ENCODE measurements at places on chromosomes 1 and 21. TPM values are rescaled to one million over a fixed set of nuclear protein-coding genes. Genes with fewer than 3 reads are reported as not detected.
A peak's percentile ranks its signal among the peaks of the same experiment; 100 is the strongest.

TRAF5 gene
- total RNA-seq: 46.7 TPM

FCN3 gene
- not detected for total RNA-seq

MLLT11 gene
- total RNA-seq: 4.5 TPM

POFUT2 gene
- total RNA-seq: 16.5 TPM

OR2L8 gene
- not detected for total RNA-seq

SLC44A5 gene
- 0.14 TPM for total RNA-seq

PALMD gene
- not detected for total RNA-seq

MCOLN2 gene
- 117 TPM for total RNA-seq

- peaks cover 7% of the 10 kb centered on the region for H3K27me3 ChIP-seq
- H3K4me1 ChIP-seq: peaks cover 14% of the 10 kb centered on the region
- DNase-seq: no peak
- no peak overlapping the region for H3K4me3 ChIP-seq
- H3K27ac ChIP-seq: no peak overlapping the region
Observed at GRCh38 chr1:172914501-172915144, 136.1 kb downstream of the TNFSF18 start.

DNA sequence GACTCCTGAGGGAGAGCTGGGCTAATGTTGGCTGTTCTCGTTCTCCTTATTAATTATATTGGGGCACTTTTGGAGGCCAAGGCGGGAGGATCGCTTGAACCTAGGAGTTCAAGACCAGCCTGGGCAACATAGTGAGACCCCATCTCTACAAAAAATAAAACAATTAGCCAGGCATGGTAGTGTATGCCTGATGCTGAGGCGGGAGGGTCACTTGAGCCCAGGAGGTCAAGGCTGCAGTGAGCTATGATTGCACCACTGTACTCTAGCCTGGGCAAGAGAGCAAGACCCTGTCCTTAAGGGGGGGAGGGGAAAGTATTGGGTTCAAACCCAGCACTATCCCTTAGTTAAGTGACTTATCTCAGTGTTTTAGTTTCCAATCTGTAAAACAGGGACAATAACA is 70.0 kb upstream of the NBPF3 start:
- no peak for DNase-seq
- H3K27ac ChIP-seq: no peak overlapping the region
- H3K4me1 ChIP-seq: peaks cover 8% of the 10 kb centered on the region
- H3K36me3 ChIP-seq: no peaks in the 10 kb centered on the region
- H3K27me3 ChIP-seq: no peaks in the 10 kb centered on the region

GRCh38 chr1:83996191-83996590 is 2.7 kb downstream of the TTLL7 start:
- H3K27ac ChIP-seq: no peak overlapping the region
- H3K4me3 ChIP-seq: no peak overlapping the region
- DNase-seq: no peak
- H3K27me3 ChIP-seq: peaks cover 64% of the 10 kb centered on the region
- no peaks in the 10 kb centered on the region for H3K36me3 ChIP-seq

- H3K27ac ChIP-seq: no peak overlapping the region
- H3K4me3 ChIP-seq: no peak overlapping the region
- H3K4me1 ChIP-seq: no peaks in the 10 kb centered on the region
Observed at GRCh38 chr1:228346731-228347130, 59.9 kb downstream of the TRIM11 start.

DNA sequence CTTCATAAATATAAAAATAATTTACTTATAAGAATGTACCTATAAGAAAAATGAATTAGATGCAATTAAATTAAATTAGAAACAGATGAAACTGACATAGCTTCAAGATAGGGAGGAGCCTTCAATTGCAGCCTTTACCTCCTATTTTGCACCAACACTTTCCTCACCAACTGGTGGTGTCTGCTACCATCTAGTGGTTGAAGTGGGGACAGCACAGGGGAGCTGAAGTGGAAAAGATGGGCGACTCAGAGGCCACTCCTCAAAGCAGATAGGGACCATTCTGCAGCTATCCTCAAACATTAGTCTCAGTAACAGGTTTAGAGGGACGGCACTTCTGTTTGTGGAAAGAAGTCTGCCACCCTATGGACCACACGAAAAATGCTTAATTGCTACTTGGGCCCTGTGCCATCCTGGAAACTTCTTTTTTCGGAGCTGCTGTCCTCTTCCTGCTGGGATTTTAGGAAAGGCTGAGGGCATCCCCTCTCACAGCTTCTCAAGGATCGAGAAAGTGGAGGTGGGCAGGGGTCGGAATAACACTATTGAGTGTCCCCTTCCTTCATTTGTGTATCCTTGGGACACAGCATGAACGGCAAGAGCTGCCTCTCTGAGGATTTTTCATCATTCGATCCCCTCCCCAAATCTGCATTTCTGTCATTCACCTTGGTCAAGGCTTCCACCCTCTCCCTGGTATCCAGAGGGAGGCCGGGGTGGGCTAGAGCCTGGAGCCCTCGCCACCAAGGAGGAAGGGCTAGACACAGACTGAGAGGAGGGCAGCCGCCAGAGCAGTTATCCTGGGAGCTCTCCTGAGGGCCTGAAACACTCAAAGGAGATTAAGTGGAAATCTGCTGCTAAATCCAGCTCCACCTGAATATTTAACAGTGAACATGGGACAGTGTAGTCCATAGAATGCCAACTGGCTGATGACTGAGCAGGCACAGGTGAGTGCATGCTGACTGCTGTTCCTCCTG is 9.6 kb downstream of the PROK1 start:
- H3K4me3 ChIP-seq: no peak overlapping the region
- no peak overlapping the region for H3K27ac ChIP-seq
- H3K27me3 ChIP-seq: no peaks in the 10 kb centered on the region
- peak; percentile 73 for DNase-seq

DNA sequence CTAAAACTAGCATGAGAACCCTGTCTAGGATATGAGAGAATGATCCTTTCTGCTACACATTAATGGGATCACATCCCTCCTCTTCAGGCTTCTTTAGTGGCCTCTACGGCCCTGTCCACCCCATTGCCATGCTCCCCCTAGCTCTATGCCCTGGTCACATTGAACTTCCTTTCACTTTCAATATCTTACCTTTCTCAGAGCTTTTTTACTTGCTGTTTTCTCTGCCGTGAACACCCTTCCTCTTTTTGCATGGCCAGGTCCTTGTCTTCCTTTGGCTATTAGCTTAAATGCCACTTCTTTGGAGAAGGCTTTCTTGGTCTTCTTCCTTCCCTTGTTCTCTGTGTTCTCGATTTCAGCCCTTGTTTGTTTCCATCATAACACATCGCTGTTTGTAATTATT is 97.4 kb downstream of the GIPC2 start:
- no peak for DNase-seq
- H3K4me3 ChIP-seq: peak overlapping the region; percentile 73
- H3K27ac ChIP-seq: peak overlapping the region; percentile 34
- H3K4me1 ChIP-seq: peaks cover 7% of the 10 kb centered on the region
- peaks cover 2% of the 10 kb centered on the region for H3K27me3 ChIP-seq
- H3K36me3 ChIP-seq: no peaks in the 10 kb centered on the region

GRCh38 chr21:34946916-34947534 is 102.1 kb downstream of the RUNX1 start:
- H3K4me3 ChIP-seq: peak overlapping the region; percentile 70
- H3K4me1 ChIP-seq: peaks cover 59% of the 10 kb centered on the region
- peak overlapping the region; percentile 82 for H3K27ac ChIP-seq

DNA sequence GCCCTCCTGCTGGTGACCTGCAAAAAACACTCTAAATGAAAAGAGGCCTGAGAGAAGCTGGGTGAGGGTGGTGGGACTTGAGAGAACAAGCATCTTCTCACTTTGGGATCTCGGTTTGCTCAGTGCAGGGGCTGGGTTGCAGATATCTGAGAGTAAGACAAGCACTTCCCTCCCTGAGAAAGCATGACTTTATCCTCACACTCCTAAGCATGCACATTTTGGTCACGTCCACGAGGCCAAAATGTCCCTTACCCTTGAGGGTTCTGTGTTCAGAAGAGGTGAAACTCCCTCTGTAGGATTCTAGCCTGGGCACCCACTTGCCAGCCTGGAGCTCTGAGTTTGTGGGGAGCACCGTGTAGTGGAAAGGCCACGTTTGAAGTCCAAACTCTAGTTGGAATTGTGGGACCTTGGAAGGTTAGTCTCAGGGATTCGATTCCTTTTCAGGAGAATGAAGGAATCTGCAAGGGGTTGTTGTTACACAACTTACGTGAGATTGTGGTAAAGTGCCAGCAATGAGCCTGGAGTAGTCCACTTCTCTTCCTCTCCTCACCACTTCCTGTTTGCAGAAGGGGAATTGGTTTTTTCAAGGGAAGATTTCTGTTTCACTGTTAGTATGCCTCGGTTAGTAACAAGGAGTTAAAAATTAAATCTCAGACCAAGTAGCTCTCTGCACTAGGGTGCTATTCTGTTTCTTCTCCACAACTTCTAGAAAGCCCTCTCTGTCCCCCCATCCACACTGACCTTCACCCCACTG is 3.0 kb downstream of the FCAMR start:
- H3K27me3 ChIP-seq: peaks cover 17% of the 10 kb centered on the region
- no peak for DNase-seq
- peaks cover 20% of the 10 kb centered on the region for H3K4me1 ChIP-seq

GRCh38 chr1:36532810-36533401 is 50.2 kb upstream of the CSF3R start:
- H3K36me3 ChIP-seq: no peaks in the 10 kb centered on the region
- H3K4me3 ChIP-seq: no peak overlapping the region
- H3K4me1 ChIP-seq: no peaks in the 10 kb centered on the region
- H3K27me3 ChIP-seq: peaks cover 21% of the 10 kb centered on the region

DNA sequence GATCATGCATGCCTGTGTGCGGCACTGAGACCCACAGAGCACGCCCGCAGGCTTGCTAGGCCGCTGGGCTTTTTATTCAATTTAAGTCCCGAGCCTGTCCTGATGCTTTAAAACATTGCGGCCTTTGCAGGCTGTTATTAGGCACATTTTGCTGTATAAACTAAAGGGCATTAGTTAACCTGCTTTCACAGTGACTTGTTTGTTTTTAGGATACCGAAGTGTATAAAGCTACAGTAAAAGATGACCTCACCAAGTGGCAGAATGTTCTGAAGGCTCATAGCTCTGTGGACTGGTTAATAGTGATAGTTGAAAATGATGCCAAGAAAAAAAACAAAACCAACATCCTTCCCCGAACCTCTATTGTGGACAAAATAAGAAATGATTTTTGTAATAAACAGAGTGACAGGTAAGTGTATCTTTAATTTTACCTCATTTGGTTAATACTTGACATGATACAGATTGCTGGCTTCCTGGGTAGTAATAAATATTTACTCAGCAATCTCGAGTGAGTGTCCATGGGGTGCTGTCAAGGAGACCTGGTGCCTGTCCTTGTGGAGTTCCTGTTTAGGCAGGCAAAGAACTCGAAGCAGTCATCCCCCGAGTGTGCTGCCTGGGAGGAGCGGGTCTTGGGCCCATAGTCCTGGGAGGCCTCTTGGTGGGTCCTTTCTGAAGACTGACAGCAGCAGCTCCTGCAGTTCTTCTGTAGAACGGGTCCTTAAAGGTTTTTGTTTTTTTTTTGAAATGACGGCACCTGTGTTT is 40.1 kb downstream of the TRAPPC10 start:
- H3K27me3 ChIP-seq: no peaks in the 10 kb centered on the region
- H3K36me3 ChIP-seq: peaks cover 21% of the 10 kb centered on the region
- H3K27ac ChIP-seq: no peak overlapping the region
- no peak overlapping the region for H3K4me3 ChIP-seq
- no peak for DNase-seq
- H3K4me1 ChIP-seq: peaks cover 50% of the 10 kb centered on the region

DNA sequence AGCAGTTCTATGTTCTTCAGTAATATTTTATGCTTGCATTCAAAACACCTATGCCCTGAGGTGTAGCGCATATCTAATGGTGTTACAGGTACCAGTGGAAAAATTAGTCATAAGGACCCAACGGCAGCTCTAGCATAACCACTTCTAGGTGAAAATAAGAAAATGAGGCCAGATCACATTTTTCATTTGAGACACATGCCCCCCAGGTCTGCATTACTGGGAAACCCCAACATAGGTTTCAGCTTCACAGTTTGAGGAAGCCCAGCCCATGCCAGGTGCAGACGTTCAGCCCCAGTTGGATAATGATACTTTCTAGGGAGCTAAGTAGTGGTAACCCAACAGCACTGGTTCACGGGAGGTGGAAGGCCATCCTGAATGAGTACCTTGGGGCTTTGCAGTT is 129.8 kb downstream of the CNIH3 start:
- no peaks in the 10 kb centered on the region for H3K36me3 ChIP-seq
- DNase-seq: no peak
- peaks cover 32% of the 10 kb centered on the region for H3K27me3 ChIP-seq
- no peak overlapping the region for H3K4me3 ChIP-seq
- H3K4me1 ChIP-seq: no peaks in the 10 kb centered on the region

DNA sequence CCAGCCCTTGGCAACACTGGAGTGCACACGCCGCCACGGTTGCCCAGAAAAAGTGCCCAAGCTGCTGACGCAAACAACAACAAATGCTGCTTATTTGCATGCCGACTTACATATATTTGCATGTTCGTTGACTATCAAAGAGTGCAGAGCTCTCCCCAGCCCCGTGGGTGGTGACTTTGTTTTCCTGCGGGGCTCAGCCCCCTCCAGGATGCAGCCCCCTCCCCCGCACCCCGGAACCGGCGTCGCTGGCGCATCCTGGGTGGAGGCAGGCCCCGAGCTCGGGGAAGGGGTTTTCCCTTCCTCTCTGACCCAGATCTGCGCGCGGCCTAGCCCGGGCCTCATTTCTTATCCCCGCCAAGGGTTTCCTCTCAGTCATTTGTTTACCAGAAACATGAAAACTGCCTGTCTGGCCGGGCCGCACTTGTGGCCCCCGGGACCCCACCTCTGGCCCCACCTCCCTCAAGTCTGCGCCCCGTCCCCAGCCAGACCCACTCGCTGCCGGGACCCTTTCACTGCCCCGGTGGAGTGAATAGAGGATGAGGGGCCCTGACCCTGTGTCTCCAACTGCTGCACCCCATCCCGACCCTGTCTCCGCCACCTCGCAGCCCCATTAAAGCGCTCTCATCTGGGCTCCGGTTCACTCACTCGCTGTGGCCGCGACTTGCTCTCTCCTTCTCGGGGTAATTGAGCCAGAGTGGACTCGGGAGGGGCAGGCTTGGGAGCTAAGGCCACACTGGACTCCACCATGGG is 5.5 kb downstream of the TNFRSF25 start:
- peak; percentile 89 for DNase-seq
- H3K4me1 ChIP-seq: peaks cover 29% of the 10 kb centered on the region
- peaks cover 5% of the 10 kb centered on the region for H3K36me3 ChIP-seq
- H3K27me3 ChIP-seq: peaks cover 3% of the 10 kb centered on the region
- peak overlapping the region; percentile 75 for H3K4me3 ChIP-seq

- peaks cover 3% of the 10 kb centered on the region for H3K27me3 ChIP-seq
- no peak for DNase-seq
- H3K36me3 ChIP-seq: no peaks in the 10 kb centered on the region
- H3K4me1 ChIP-seq: peaks cover 6% of the 10 kb centered on the region
- no peak overlapping the region for H3K27ac ChIP-seq
Observed at GRCh38 chr1:204760350-204760749, 74.8 kb upstream of the LRRN2 start.

- no peak for DNase-seq
- peaks cover 32% of the 10 kb centered on the region for H3K4me1 ChIP-seq
- no peaks in the 10 kb centered on the region for H3K27me3 ChIP-seq
- H3K27ac ChIP-seq: no peak overlapping the region
- H3K36me3 ChIP-seq: peaks cover 8% of the 10 kb centered on the region
Observed at GRCh38 chr1:51270751-51271150, 34.7 kb downstream of the RNF11 start.

All from natural killer cell treated with Interleukin-12 subunit alpha and Interleukin-12 subunit beta and Interleukin-15 and Interleukin-18, amount 100 ng/mL, for 72 hours (primary cell).